ENCODE measurements at places on chromosomes 6 and 20. TPM values are rescaled to one million over a fixed set of nuclear protein-coding genes. Genes with fewer than 3 reads are reported as not detected.

GPX5 gene
- total RNA-seq = not detected

CBLN4 gene
- total RNA-seq = 0.42 TPM

SNHG17 gene
- total RNA-seq = 6.3 TPM

RUNX2 gene
- 0.42 TPM for total RNA-seq

FAM217A gene
- total RNA-seq = not detected

LINC00237 gene
- not detected for total RNA-seq

LST1 gene
- total RNA-seq = 10.4 TPM

- no peaks in the 10 kb centered on the region for H3K4me1 ChIP-seq
- no peak overlapping the region for H3K4me3 ChIP-seq
- DNase-seq = no peak
- no peaks in the 10 kb centered on the region for H3K27me3 ChIP-seq
- H3K36me3 ChIP-seq = no peaks in the 10 kb centered on the region
Measured at GRCh38 chr6:65979120-65979519, 272.1 kb upstream of the EYS start.

DNA sequence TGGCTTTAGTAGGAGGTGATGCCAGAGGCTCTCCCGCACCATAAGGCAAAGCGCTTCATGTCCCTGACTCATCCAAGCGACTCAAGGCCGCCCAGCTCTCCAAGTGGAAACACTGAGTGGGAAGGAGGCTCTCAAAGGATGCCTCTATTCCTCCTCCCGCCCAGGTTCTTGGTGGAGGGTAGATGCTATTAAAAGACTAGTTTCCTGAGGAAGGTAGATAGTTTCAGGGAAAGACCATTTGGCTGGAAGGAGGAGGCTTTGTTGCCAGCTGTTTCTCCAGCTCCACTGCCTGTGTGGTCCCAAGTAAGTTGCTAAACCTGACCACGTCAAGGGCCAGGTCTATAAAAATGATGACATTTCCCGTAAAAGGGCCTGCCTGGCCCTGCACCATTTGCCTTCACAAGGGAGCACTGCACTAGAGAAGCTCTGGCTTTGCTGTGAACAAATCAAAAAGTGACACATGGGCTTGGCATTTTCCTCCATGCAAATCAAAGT is 48.2 kb downstream of the GMDS start:
- no peaks in the 10 kb centered on the region for H3K4me1 ChIP-seq
- H3K27me3 ChIP-seq = no peaks in the 10 kb centered on the region
- no peak overlapping the region for H3K4me3 ChIP-seq
- H3K27ac ChIP-seq = no peak overlapping the region
- DNase-seq = no peak

DNA sequence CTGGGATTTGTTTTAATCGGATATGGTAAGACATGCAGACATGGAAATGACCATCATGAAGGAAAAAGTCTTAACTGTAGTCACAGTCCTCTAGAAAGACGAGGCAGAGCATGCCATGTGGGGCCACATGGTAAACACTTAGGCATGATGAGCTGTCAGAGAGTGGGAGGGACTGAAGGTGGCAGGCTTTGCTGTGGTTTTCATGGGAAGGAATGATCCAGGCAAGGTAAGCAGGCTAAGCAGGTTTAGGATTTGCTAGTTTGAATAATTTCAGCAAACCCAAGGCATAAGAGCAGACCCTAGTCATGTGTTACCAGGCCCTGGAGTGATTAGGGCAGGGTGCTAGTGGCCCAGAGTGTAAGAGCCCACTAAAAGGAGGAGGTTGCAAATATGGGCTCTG is 47.2 kb upstream of the STMND1 start:
- H3K27me3 ChIP-seq = no peaks in the 10 kb centered on the region
- H3K27ac ChIP-seq = no peak overlapping the region
- H3K36me3 ChIP-seq = no peaks in the 10 kb centered on the region

- H3K36me3 ChIP-seq = no peaks in the 10 kb centered on the region
- no peak overlapping the region for H3K4me3 ChIP-seq
- H3K27ac ChIP-seq = no peak overlapping the region
- peaks cover 5% of the 10 kb centered on the region for H3K4me1 ChIP-seq
- no peaks in the 10 kb centered on the region for H3K27me3 ChIP-seq
Measured at GRCh38 chr20:21719592-21720214, 14.2 kb downstream of the PAX1 start.

GRCh38 chr6:32816746-32817204 is at the start of gene HLA-DOB:
TSS of gene HLA-DOB (minus strand) at chr6:32817002. CDS start at chr6:32816951, 51 bp downstream.
- no peaks in the 10 kb centered on the region for H3K36me3 ChIP-seq
- no peaks in the 10 kb centered on the region for H3K27me3 ChIP-seq
- H3K4me1 ChIP-seq = no peaks in the 10 kb centered on the region

GRCh38 chr20:25739615-25740320 is 43.1 kb upstream of the ZNF337 start:
- no peaks in the 10 kb centered on the region for H3K4me1 ChIP-seq
- H3K27me3 ChIP-seq = no peaks in the 10 kb centered on the region
- no peak for DNase-seq

GRCh38 chr6:110547266-110547964 is 71.0 kb upstream of the SLC22A16 start:
- peaks cover 11% of the 10 kb centered on the region for H3K4me1 ChIP-seq
- H3K27me3 ChIP-seq = no peaks in the 10 kb centered on the region

DNA sequence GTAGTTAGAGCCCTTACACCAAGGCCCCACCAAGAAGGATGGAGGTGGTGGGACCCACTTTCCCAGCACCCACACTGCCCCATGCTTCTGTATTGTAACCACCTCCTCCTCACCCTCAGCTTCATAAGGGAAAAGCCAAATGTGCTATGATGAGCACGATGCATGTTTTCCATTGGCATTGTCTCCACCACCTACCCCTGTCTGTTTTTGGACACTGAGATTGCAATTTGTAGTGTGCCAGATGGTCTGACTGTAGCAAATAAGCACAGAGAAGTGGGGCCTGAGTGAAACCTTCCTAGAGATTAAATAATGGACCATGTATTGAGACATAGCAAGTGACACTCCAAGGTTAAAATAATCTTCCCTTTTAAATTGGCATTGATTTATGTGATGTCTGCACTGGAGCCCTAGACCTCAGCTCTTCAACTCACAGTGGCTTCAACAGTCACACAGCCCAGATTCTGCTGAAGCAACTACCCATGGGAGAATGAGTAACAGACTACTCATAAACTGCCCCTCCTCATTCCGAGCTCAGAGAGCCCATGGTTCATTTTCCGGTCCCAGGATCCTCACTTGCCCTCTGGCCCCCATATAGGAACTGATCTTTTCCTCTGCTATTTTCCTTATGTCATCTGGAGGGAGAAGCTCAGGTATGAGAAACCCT is 177.9 kb downstream of the COL9A1 start:
- no peaks in the 10 kb centered on the region for H3K27me3 ChIP-seq
- no peaks in the 10 kb centered on the region for H3K4me1 ChIP-seq
- H3K4me3 ChIP-seq = no peak overlapping the region
- no peak overlapping the region for H3K27ac ChIP-seq
- no peak for DNase-seq

GRCh38 chr6:135235716-135236115 is 54.6 kb downstream of the MYB start:
- H3K27me3 ChIP-seq = no peaks in the 10 kb centered on the region
- no peak overlapping the region for H3K4me3 ChIP-seq
- H3K27ac ChIP-seq = no peak overlapping the region
- no peaks in the 10 kb centered on the region for H3K36me3 ChIP-seq

DNA sequence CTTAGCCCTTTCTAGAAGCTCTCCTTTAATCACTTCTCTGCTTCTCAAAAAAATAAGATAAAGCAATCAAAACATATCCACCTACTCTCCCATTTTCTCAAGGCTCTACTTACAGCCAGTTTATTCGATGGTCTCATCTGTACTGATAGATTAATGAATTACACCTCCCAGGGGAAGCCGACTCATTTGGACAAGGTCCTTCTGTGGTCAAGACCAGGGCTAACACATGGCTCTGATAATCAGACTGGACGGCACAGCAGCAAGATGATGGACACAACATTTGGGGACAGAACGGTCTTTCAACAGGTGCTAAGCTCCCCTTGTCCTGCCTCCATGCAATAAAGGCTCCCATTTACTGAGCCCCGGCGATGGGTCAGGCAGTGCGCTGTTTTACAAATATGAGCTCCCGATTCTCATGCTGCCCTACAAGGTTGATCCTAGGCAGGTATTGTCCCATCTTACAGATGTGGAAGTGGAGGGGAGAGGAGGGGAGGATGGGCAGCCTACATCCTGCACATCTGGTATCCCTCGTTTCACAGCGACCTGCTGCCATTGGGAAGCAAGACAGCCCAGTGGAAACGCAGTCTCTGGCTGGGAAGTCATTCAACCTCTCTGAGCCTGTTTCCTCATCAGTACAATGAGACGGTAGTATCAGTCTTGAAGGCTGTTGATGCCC is 15.7 kb downstream of the CPNE5 start:
- H3K27me3 ChIP-seq = no peaks in the 10 kb centered on the region
- no peaks in the 10 kb centered on the region for H3K36me3 ChIP-seq
- H3K4me1 ChIP-seq = no peaks in the 10 kb centered on the region
- DNase-seq = no peak
- H3K4me3 ChIP-seq = no peak overlapping the region

DNA sequence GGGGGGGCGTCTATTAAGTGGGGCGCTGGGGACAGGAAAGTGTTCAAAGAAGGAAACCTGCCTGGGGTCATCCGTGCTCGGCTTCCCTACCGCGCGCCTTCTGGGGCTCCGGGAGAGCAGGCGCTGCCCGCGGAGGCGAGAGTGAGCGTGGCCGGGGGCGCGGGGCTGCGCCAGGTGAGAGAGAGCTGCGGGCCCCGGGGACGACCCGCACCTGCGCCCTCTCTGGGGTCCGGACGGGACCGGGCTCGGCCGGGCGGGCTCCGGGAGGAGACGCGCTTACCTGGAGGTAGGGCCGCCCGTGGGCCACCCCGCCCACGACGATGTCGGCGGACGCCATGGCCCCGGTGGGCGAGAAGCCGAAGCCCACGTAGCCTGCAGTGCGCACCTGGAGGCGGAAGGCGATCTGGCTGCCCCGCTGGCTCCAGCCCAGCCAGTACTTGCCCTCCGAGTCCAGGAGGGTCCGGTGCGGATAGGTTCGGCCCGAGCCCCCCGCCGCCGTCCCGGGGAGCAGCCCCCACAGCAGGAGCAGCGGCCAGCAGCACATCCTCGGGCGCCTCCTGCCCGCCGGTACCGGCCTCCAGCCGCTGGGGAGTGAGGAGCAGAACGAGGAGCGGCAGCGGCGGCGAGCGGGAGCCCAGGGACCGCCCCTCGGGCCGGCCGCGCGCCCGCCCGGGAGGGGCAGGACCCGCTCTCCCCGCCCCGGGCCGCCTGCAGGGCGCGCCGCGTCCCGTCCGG is at the start of gene MOXD1:
TSS of gene MOXD1 (minus strand) at position 593 of the 735 bp plus-strand sequence. CDS start at position 544, 49 bp downstream.
- H3K27ac ChIP-seq = no peak within 1 kb of the TSS
- no peaks in the 10 kb centered on the region for H3K36me3 ChIP-seq
- H3K4me1 ChIP-seq = peaks cover 13% of the 10 kb centered on the region
- H3K4me3 ChIP-seq = peak within 1 kb of the TSS; percentile 57
- H3K27me3 ChIP-seq = peaks cover 6% of the 10 kb centered on the region

DNA sequence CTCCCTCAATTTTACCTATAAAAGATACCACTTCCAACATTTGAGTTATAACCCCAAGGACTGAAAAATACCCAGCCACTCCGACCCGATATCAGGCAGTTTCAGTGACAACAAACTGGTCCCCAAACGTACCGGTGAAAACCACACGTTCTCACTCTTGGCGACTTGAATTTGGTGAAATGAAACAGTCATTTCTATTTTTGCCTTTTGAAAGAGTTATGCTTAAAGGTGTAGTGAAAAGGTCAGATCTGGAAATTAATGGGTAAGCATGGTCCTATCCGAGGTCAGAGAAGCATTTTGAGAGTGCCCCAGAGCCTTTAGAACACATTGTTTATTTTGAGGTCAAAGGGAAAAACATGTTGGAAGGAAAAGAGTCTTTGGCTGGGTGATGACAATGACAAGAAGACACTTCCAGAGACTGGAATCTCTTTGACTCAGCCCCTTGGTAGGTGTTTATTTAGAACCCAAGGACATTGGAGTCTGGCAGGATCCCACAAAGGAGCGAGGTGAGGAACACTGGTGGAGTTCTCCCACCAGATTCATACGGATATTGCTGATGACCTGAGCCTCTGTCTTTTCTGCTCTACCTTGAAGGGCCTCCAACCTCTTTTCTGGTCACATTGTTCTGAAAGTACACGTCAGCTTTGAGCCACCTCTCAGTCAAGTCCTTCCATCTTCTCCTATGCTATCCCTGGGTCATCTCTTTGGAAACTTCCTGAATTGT is 235.0 kb downstream of the GMPR start:
- no peak for DNase-seq
- H3K36me3 ChIP-seq = no peaks in the 10 kb centered on the region
- H3K27ac ChIP-seq = no peak overlapping the region
- no peaks in the 10 kb centered on the region for H3K27me3 ChIP-seq
- no peak overlapping the region for H3K4me3 ChIP-seq

- H3K27me3 ChIP-seq = no peaks in the 10 kb centered on the region
- H3K36me3 ChIP-seq = no peaks in the 10 kb centered on the region
- H3K27ac ChIP-seq = no peak overlapping the region
- no peak for DNase-seq
- no peak overlapping the region for H3K4me3 ChIP-seq
- no peaks in the 10 kb centered on the region for H3K4me1 ChIP-seq
Measured at GRCh38 chr6:66814156-66814555, 1107.1 kb upstream of the EYS start.

DNA sequence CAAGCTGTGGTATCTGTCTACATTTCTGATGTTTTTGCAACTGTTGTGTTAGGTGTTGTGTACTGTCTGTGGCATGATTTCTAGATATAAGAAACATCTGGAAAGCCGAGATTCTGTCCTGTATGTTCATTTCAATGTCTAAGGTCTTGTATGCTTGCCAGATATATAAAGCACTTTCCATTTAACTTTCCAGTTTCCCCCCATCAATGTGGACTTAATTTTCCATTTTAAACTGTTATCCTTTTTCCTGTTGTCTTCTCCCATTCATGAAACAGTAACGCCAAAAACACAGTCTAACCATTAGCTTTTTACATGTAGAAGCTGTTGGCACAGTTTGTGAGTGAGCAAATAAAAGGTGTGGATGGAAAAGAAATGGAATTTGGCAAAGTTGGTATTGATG is 181.6 kb downstream of the FARS2 start:
- no peaks in the 10 kb centered on the region for H3K36me3 ChIP-seq
- H3K27me3 ChIP-seq = no peaks in the 10 kb centered on the region
- no peak overlapping the region for H3K4me3 ChIP-seq
- no peak overlapping the region for H3K27ac ChIP-seq

GRCh38 chr20:2290486-2290885 is 5.3 kb upstream of the TGM3 start:
- no peaks in the 10 kb centered on the region for H3K36me3 ChIP-seq
- DNase-seq = no peak
- no peak overlapping the region for H3K27ac ChIP-seq
- no peaks in the 10 kb centered on the region for H3K4me1 ChIP-seq
- H3K4me3 ChIP-seq = no peak overlapping the region
